ENCODE measurements at places on chromosomes 11 and 22.
A peak's percentile ranks its signal among the peaks of the same experiment; 100 is the strongest.

DNA sequence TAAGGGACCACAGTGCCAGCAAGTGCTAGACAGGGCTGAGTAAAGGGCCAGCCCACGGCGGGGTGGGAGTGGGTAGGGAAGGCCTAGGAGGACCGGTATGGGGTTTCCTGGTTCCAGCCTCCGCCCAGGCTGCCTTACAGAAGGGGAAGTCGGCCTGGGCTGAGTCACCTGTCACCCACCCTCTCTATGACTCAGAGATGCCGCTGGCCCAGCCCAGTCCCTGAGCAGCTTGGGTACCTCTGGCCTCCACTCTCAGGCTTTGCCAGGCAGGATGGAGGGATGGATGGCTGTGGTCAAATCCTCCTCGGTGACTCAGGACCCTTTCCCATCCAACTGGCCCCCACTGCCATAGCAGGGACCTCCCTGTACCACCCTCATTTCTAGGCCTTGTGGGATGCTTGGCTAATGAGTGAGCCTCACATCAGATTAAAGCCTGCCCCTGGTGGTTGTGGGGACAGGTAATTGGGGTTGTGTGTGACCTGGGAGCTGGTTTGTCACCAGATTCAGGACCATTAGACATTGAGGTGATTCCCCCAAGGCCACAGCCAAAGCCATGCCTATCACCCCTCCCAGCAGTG, 13.9 kb downstream of the SLC35E4 start:
- DNase-seq: peak; percentile 94

- no peak for DNase-seq
Measured at GRCh38 chr11:76376746-76377558, 4.0 kb downstream of the THAP12 start.

DNA sequence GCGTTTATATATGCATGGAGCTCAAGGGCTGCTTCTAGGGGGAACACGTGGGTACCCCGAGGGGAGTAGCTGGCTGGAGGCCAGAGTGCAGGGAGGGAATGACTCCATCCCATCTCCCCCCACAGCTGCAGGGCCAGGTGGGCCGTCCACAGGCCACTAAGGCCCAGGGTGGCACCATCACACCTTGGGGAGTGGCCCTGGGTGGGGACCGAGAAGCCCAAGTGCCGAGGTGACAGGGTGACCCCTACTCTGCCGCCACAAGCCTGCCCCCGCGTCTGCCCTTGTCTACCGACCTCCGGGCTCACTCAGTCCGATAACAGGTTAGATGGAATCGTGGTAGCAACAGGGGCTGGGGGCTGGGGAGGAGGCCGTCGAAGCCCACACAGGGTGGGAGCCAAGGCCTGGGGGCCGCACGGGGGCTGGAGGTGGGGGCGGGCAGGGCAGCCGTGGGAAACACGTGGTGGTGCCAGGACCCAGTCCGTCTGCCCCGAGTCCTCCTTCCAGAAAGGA, 125.7 kb downstream of the KCNQ1OT1 start:
- DNase-seq: no peak

GRCh38 chr11:73173755-73174494, 31.8 kb upstream of the FCHSD2 start:
- DNase-seq: no peak

DNA sequence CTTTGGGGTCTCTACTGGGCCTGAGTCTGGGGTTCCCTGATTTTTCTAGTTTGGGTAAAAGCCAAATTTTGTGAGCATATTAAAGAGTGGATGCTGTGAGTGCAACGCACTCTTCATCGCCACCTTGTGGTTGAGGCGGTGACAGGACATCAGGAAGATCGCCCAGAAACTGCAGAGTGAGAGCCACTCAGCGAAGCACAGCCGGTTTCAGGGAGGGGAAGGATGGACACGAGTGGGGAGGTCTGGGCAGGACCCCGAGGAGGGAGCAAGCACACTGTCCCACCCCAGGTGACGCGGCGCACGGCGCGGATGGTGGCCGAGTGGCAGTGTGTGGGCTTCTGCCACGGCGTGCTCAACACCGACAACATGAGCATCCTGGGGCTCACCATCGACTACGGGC, 9.1 kb downstream of the SELENOO start:
- DNase-seq: peak; percentile 79

DNA sequence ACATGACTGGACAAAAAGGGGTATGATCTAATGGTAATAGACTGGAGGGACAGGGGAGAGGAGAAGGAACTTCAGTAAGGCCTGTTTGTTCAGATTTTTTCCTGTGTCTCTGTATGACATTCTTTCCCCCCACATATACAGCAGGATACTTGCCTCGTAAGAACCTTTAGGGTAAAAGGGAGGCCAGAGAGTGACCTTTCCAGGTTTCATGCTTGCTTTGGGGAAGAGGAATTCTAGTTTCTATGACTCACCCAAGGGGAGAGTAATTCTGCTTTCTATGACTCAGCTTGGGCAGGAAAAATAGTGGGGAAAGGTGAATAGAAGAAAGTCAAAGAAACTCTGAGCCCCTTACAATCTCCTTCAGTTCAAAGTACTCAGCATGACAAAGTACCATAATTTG, 457.0 kb downstream of the DLG2 start:
- no peak for DNase-seq

GRCh38 chr22:37266581-37267134, 15.7 kb upstream of the CYTH4 start:
- no peak for DNase-seq

GRCh38 chr11:68979931-68980775, 633 bp downstream of the MRGPRD start:
- no peak for DNase-seq

DNA sequence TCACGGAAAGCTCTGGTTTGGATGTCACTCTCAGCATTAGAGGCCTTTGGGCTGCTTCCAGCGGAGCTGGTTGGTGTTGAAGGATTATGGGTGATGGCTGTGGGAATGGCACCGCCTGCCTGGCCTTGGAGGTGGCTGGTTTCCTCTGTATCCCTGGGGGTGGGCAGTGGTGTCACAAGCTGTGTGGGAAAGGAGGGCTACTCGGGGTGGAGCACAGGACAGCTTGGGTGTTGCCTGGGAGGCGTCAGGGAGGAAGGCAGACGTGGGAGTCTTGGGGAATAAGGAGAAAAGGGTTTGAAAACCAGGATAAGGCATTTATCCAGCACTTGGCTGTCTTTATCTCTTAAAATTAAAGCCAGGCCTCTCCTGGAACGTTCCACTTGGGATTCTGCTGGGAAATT, 71.8 kb downstream of the ADAMTS15 start:
- DNase-seq: no peak

DNA sequence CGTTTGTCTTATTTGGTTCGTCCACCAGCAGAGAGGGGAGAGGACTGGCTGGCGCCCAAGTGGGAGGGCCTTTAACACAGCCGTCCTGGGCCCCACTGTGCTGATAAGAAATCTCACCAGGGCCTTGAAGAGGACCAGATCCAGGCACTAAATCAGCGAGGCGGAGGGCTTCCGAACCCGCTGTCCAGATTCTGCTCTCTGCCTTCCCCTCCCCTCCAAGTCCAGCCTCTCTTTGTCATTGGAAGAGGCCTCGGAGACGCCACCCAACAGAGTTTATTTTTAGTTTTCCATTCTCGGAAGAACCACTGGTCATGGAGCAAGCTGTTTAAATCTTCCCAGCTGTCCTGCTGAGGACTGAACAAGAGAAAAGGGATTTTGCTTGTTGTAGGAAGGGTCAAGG, 9.3 kb upstream of the FXYD6 start:
- no peak for DNase-seq

- DNase-seq: no peak
Measured at GRCh38 chr11:47220401-47220821, 5.6 kb downstream of the DDB2 start.

GRCh38 chr11:65329478-65329877, 4.2 kb upstream of the DPF2 start:
- DNase-seq: no peak

- DNase-seq: no peak
Measured at GRCh38 chr11:88480223-88480622, 142.7 kb upstream of the CTSC start.

DNA sequence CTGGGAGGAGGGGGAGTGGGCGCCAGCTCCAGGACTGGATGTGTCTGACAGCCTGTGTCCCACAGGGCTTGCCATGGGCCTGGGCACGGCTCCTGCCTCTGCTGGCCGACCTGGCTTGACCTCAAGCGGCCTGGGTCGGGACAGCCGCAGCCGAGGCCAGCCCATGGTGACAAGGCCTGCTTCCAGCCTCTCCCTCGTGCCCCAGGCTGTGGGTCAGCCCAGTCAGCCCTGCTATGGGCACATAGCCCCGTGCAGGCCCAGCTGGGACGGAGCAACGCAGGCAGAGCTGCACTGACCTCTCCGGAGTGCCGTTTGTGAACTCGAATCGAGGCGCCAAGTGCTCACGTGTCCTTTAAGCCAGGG, 17.9 kb downstream of the OSBPL5 start:
- DNase-seq: no peak

DNA sequence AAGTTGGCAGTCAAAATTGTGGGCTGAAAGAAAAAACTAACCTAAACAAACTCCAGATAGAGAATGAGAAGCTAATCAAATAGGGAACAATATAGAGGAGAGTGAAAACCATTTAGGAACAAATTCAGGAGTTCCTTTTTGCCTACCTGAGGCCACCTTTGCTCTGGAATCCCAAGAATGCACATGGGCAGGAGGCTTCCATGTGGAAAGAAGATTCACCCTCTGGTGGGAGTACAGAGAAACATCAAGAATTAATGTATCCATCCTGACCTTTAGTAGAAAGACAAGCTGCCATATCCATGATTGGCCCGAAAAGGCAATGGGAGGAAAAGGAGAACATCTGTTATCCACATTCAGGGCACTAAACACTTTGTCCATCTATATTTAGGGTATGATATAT, 35.0 kb upstream of the MRGPRX1 start:
- no peak for DNase-seq

GRCh38 chr11:86948733-86949132, 6.5 kb downstream of the FZD4 start:
- no peak for DNase-seq

GRCh38 chr11:88414385-88414861, 76.9 kb upstream of the CTSC start:
- DNase-seq: peak; percentile 9

GRCh38 chr22:50314455-50315288, 7.2 kb upstream of the PLXNB2 start:
- DNase-seq: peak; percentile 86

DNA sequence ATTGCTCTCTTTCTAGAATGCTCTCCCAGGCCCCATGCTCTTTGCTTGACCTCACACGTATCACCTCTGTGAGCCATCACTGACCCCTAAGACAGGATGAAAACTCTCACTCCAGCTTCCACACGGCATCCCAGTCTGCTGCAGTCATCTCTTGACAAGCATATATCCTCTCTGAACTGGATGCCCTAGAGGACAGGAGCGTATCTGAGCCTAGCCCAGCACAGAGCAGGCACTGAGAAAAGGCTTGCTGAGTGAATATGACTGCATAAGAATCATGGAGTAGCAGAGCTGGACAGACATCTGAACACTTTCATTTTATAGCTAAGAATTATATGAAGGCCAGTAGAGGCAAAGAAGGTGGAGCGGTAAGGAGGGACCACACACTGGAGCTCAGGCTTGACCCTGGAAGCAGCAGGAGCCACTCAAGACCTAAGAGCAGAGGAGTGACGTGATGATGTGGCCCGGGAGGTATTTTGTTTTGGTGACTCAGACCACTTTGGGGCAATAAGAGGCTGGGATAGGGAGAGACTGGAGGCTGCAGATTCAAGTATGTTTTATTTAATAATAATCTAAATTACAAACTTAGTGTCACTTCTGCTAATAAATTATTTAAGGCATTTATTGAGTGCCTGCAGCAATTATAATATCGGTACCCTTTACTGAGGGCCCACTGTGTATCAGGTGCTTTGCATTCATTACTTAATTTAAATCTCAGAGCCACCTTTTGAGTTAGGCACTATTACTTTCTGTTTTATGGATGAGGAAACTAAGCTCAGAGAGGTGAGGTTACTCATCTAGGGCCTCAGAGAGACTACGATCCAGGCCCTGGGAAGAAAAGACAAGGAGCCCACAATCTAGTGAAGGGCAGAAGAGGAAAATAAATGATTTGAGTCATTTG, 42.6 kb downstream of the MAP6 start:
- no peak for DNase-seq

DNA sequence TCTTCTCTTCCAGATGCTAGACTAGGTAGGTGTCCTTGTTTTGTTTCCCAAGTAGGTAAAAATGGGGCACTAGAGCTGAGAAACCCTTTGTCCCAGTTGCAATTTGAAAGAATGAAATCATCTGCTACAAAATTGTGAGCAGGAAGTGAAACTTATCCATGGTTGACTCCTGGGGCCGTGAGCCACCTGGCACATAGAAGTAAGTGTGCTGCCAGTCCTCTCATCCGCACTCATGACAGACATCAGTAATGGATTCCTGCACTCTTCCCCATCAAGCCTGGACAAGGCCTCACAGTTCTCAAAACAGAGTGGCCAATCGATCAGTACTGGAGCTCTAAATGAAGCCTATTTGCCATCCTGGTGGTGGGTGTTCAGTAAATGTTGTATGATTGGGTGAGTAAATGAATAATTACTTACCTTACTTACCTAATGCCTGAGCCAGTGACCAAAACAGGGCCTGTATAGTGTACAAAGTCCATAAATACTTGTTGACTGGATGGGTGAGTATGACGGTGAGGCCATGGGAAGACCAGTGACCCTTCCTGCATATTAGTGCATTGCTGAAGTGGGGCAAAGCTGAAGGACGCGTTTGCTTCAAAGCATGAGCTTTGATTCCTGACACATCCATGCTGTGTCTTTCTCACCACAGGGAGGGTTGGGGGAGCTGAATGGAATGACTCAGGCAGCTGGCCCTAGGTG, 68.9 kb upstream of the HEPHL1 start:
- DNase-seq: no peak

DNA sequence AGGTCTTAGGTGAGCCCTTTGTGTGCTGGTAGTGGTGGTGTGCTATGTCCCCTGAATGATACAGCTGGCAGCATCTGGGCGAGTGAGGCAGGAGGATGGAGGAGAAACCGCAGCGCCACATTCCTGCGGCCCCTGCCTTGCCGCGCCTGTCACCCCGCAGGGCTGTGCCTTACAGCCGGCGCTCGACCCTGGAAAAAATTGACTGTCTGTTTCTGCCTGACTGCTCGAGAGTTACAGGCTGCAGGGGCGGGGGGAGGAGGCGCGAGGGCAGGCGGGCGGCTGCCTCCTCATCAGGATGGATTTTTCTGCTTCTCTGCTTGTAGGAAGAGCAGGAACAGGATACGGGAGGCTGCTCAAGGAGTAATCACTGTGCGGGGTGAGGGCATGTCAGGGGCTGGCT, 443.4 kb downstream of the MIAT start:
- DNase-seq: no peak

DNA sequence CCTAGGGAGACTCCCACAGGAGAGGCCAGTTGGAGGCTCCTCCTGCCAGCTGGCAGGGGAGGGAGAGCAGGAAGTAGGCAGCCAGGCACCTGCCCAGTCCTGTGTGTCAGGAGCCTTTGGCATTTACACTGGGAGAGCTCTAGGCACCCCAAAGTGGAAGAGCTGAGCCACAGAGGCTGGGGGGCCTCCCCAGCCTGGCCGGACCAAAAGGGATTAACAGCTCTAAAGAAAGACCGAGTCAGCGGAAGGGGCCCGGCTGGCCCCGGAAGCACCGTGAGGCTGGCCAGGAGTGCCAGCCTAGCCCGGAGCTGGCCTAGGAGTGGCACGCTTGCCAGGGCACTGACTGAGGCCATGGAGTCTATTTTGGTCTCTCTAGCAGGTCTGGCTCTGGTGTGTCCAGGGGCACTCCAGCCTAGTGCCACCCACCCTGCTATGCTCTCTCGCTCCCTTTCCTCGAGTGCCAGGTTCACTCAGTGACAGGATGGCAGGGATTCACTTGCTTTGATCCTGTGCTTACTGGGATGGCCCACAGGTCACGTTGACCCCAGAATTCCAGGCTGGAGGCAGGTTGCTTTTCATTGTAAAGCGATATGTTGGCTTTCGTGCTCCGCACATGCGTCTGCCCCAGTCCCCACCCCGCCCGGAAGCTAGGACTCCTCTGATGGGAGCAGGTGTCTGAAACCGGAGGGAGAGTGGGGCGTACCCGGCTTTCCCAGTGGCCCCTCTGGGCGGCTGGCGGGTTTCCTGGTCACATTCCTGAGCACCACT, 3.3 kb upstream of the KMT5B start:
- no peak for DNase-seq
